Gastrocnemius medialis (tissue), 4 donors: ENCODE measurements at places on chromosomes 13 and 19.

DNA sequence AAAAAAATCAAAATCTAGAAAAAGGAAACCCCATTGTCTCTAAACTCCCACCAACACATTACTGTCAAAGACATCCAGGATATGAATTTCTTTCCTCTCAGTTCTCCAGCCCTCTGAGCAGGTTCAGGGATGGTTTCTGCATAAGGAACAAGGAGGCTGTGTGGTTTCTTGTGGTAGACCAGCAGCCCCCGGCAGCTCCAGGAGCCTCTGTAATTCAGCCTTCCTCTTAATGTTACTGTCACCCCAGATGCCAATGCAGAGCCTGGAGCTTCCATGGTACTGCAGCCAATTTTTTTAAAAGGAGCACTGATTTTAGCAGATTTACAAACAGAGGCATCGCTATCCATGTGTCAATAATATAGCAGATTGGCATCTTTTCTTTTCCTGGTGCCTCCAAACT, 100.6 kb upstream of the FAM216B start:
- DNase-seq = no peak
- no peak overlapping the region for H3K4me3 ChIP-seq
- no peaks in the 10 kb centered on the region for H3K4me1 ChIP-seq
- H3K36me3 ChIP-seq = no peaks in the 10 kb centered on the region

DNA sequence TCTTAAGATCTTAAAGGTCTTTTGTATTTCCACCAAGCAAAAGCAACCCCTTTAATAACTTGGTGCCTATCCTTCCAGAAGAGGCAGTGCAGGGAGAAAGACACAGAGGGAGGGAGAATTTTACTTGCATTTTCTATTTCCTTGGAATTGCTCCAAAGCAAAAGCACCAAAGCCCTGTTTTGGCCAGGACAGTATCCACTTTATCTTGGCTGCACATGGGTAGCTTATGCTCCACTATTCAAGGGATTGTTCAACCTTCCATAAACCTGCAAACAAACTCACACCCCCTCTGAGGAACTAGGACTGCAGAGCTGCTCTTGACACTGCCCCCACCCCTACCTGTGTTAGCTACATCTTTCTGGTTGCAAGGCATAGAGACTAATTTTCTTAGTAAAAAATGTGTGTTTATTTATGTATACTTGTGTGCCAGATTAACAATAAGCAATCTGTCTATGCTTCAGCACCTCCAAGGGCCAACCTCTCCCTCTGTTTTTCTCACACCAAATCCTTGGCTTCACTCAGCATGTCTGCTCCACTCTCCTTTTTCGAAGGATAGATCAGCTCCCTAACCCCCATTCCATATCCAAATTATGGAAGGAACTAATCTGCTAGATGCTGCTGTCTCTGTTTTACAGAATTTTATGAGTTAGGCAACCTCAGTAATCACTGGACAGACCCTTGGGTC, 68.1 kb upstream of the KLF12 start:
- no peaks in the 10 kb centered on the region for H3K36me3 ChIP-seq
- H3K27me3 ChIP-seq = no peaks in the 10 kb centered on the region
- H3K27ac ChIP-seq = no peak overlapping the region

DNA sequence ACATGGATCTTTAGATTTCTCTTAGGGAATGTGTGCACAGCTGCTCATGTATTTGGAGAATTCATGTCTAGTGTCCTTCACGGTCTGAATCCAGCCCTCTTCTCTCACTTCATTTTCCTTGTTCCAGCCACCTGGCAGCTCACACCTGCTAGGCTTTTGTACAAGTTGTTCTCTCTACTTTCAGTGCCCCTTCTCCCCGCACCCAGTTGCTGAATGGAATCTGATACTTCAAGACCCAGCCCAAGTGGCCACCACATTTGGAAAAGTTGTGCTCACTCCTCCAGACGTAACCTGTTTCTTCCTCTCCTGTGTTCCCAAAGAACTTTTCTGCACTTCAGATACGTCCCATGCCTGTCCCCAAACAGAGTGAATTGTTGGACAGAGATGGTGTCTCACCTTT, 235.6 kb downstream of the SHISA2 start:
- no peaks in the 10 kb centered on the region for H3K27me3 ChIP-seq
- no peak overlapping the region for H3K27ac ChIP-seq
- no peaks in the 10 kb centered on the region for H3K36me3 ChIP-seq
- no peak for DNase-seq

GRCh38 chr13:33512880-33513554, 227.5 kb upstream of the STARD13 start:
- H3K27me3 ChIP-seq = no peaks in the 10 kb centered on the region
- H3K4me1 ChIP-seq = peaks cover 25% of the 10 kb centered on the region
- no peak for DNase-seq
- no peak overlapping the region for H3K27ac ChIP-seq
- H3K36me3 ChIP-seq = no peaks in the 10 kb centered on the region
- H3K4me3 ChIP-seq = no peak overlapping the region

GRCh38 chr13:30334663-30335386, 27.5 kb upstream of the KATNAL1 start:
- no peak for DNase-seq
- H3K4me3 ChIP-seq = no peak overlapping the region
- no peaks in the 10 kb centered on the region for H3K36me3 ChIP-seq
- no peak overlapping the region for H3K27ac ChIP-seq

DNA sequence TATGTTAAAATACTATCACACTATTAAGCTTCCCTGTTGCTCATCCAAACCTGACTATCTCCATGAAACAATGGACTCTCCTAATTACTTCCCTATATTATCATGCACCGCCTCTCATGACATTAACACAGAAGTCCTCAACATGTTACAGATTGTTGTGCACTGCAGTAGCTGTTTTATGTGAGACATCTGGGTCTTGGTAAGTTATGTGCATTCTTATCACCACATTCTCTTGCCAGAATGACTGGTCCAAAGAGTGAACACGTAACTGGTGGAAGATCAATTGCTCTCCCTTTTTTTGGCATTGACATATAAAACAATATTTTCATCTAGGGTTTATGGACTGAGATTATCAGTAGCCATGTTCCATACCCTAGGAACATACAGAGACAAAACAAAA, 59.4 kb downstream of the POSTN start:
- no peak for DNase-seq
- H3K4me3 ChIP-seq = no peak overlapping the region
- H3K4me1 ChIP-seq = no peaks in the 10 kb centered on the region

- no peak for DNase-seq
- no peak overlapping the region for H3K4me3 ChIP-seq
- no peaks in the 10 kb centered on the region for H3K36me3 ChIP-seq
- no peaks in the 10 kb centered on the region for H3K27me3 ChIP-seq
- H3K4me1 ChIP-seq = peaks cover 25% of the 10 kb centered on the region
- no peak overlapping the region for H3K27ac ChIP-seq
Measured at GRCh38 chr13:30337061-30337610, 29.8 kb upstream of the KATNAL1 start.

DNA sequence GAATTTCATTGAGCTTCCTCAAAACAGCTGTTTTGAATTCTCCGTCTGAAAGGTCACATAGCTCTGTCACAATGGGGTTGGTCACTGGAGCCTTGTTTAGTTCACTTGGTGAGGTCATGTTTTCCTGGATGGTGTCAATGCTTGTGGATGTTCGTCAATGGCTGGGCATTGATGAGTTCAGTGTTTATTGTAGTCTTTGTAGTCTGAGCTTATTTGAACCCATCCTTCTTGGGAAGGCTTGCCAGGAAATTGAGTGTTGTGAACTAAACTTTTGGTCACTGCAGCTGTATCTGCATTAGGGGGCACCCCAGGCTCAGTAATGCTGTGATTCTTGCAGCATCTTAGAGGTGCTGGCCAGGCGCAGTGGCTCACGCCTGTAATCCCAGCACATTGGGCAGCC, 22.0 kb downstream of the BLOC1S3 start:
- no peaks in the 10 kb centered on the region for H3K36me3 ChIP-seq
- no peak for DNase-seq
- no peaks in the 10 kb centered on the region for H3K4me1 ChIP-seq

DNA sequence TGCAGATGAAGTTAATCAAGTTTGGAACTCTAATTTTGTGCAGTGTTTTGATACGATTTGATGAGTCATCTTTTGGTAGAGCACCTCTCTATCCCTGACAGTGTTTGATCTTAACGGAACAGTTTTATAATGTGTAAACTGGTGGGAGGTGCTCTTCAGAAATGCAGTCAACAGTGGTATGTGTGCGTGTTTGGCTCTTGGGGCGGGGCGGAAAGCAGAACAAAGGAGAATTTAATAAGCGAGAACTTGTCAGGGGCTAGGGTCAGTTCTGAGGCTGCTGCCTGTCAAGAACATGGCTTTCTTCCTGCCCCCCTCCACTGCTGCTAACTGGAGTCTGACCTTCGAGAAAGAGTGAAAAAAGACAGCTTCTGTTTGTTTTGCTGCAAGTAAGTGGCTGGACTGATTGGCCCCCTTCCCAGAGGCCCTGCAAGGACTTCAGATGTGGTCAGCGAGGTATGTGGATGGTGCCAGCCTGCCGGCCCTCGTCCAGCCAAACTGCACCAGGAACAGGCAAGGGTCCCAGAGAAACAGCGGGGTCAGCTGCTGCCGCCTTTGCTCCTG, 40.8 kb downstream of the BBC3 start:
- no peaks in the 10 kb centered on the region for H3K36me3 ChIP-seq
- H3K4me3 ChIP-seq = no peak overlapping the region
- peak; percentile 7 for DNase-seq
- H3K27me3 ChIP-seq = no peaks in the 10 kb centered on the region
- H3K4me1 ChIP-seq = peaks cover 9% of the 10 kb centered on the region
- H3K27ac ChIP-seq = peak overlapping the region; percentile 32

DNA sequence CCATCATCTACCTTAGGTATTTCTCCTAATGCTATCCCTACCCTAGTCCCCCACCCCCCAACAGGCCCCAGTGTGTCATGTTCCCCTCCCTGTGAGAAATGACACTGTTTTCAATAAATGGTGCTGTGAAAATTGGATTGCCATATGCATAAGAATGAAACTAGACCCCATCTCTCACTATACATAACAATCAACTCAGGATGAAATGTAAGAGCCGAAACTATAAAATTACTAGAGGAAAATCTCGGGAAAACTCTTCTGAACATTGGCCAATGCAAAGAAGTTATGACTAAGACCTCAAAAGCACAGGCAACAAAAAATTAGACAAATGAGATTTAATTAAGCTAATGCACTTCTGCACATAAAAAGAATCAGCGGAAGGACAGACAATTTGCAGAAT, 138.2 kb downstream of the SUCLA2 start:
- H3K27me3 ChIP-seq = no peaks in the 10 kb centered on the region
- H3K4me3 ChIP-seq = no peak overlapping the region
- no peak overlapping the region for H3K27ac ChIP-seq
- H3K4me1 ChIP-seq = no peaks in the 10 kb centered on the region

DNA sequence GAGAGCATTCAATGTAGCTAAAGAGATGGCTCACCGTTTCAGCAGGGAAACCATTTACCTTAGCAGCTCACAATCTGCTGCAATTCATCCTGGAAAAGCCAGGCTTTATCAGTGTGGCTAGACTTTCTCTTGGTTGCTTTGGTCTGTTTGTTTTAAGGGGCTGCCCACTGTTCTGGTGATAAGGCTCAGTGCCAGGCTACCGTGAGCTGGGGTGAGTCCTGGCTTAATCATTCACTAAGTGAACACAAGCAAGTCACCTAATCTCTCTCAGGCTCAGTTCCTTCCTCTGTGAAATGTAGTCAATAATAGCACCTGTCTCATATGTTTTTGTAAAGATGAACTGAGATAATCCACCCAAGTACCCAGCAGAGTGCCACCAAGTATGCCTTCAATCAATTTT, 229.0 kb downstream of the TEX29 start:
- no peaks in the 10 kb centered on the region for H3K36me3 ChIP-seq
- no peak overlapping the region for H3K27ac ChIP-seq
- no peaks in the 10 kb centered on the region for H3K4me1 ChIP-seq

DNA sequence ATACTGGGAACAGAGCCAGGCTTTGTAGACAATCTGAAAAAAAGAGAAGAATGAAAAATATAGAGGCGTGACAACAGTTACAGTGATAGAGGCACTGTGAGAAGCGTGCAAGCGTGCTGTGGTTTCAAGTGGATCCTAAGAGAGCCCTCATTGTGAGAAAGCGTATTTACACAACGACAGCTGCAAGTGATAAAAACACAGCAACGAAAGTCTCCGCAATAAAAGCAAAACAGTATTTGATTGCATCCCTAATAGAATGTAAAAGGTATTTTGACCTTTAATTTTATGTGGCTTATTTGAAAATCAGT, 642.7 kb upstream of the ARGLU1 start:
- H3K27me3 ChIP-seq = no peaks in the 10 kb centered on the region
- H3K27ac ChIP-seq = no peak overlapping the region
- no peak overlapping the region for H3K4me3 ChIP-seq
- H3K4me1 ChIP-seq = peaks cover 8% of the 10 kb centered on the region
- DNase-seq = no peak

DNA sequence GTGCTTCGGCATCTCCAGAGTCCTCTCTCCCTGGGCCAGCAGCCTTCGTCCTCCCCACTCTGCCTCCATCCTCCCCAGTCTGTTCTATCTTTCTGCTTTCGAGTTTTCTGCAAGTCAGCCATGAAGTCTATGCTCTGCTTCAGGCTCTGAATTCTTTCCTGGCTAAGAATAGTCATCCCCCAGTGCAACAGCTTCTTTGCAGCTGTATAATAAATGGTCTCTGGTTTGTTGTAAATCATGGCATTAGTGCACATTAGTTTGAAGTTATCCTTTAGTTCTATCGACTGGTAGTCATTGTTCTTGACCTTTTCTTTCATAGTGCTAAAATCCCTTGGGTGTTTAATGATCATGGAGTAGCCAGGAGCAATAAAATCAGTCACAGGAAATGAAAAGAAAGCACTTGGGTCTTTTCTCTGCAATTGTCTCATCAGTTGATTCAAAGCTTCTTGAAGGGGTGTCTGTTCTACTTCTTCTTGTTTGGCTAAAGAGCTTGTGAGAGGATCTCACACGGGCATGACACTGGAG, 46.2 kb upstream of the SOX21 start:
- H3K36me3 ChIP-seq = no peaks in the 10 kb centered on the region
- H3K4me1 ChIP-seq = no peaks in the 10 kb centered on the region
- H3K27me3 ChIP-seq = no peaks in the 10 kb centered on the region
- no peak for DNase-seq

- no peaks in the 10 kb centered on the region for H3K36me3 ChIP-seq
- DNase-seq = no peak
- H3K27me3 ChIP-seq = no peaks in the 10 kb centered on the region
- H3K27ac ChIP-seq = no peak overlapping the region
Measured at GRCh38 chr13:23987331-23987894, 90.1 kb upstream of the C1QTNF9B start.

GRCh38 chr19:28497137-28497536, 715.8 kb downstream of the UQCRFS1 start:
- H3K27ac ChIP-seq = no peak overlapping the region
- H3K27me3 ChIP-seq = no peaks in the 10 kb centered on the region
- H3K4me3 ChIP-seq = no peak overlapping the region
- H3K36me3 ChIP-seq = no peaks in the 10 kb centered on the region

GRCh38 chr13:50410921-50411746, 395.9 kb downstream of the KCNRG start:
- peak overlapping the region; percentile 58 for H3K27ac ChIP-seq
- H3K27me3 ChIP-seq = no peaks in the 10 kb centered on the region
- peaks cover 9% of the 10 kb centered on the region for H3K4me1 ChIP-seq
- H3K4me3 ChIP-seq = no peak overlapping the region
- peak; percentile 55 for DNase-seq
